ENCODE measurements at places on chromosomes 7 and 10.

DNA sequence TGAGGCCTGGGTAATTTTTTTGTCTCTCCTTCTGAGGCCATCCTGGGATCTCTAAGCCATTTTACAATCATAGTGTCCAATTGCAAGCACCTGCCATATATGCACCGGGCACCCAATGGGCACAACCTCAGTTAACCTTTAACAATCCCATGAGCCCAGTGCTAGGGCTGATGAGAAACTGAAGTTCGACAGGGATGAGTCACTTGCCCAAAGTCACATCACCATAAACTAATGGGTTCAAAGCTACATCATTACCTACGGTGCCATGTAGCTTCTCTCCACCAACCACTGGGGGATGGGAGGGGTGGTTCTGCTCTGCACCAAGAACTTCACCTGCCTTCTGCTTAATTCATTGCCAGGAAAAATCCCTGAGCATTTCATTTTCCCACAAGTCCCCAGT lies 95.8 kb upstream of the ZNF716 start:
- no peak for DNase-seq

DNA sequence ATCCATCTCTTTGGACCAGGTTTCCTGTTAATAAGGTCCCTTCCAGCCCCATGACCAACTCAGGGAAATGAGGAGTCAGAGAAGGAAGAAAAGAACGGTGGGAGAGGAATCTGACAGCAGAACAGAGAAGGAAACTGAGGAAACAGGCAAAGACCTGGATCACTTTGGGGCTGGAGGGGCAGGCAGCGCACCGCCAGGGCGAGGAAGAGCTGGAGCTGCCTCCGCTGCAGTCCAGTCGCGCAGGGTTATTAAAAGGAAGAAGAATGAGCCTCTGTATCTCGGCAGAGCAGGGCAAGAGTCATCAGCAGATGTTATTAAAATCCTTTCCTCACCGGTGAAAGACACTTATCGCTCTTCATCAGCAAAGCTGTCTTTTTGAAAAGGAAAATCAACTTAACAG lies 37.7 kb upstream of the R3HCC1L start:
- DNase-seq = no peak

DNA sequence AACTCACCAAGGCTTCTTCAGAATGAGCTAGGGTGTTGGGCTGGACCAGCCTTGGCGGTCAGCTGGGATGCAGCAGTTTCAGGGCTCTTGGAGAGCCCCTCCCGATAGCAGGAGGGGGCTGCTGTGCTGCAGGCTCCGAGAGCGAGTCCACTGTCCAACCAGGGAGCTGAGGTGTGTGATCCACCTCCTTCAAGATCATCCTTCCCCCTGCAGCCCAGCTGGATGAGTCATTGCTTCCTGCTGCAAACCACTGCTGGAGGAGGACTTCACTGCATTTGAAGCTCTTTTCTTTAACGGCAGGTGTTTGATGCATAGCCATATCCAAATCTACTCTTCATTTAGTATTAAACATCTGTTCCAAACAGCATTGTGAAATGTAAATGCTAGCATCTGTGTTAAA lies 54.2 kb upstream of the EBF3 start:
- peak; percentile 59 for DNase-seq

DNA sequence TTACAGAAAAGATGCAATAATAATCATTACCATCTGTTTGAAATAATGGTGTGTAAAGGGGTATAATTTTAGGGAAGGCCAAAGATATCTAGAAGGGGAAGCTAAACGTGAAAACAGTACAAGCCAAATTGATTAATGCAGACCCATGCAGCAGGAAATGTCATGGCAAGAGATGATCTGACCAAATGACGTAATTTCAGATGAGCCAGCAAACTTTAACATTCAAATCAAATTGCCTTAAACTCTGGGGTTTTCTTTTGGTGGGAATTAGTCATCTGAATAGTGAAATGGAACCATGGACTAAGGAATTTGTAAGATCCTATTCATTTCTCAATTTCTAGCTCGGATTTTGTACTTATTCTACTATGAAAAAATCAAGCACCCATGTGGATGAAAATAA lies 21.4 kb upstream of the SCIN start:
- no peak for DNase-seq

- DNase-seq = no peak
Observed at GRCh38 chr10:64175271-64175962, 654.2 kb downstream of the REEP3 start.

Measured in 8988T (cell line).